ENCODE measurements at places on chromosomes 1 and 21. TPM values are rescaled to one million over a fixed set of nuclear protein-coding genes. Genes with fewer than 3 reads are reported as not detected.

Gene HUNK
- 2.1 TPM for polyA plus RNA-seq

Gene SFN
- polyA plus RNA-seq: 0.41 TPM

DNA sequence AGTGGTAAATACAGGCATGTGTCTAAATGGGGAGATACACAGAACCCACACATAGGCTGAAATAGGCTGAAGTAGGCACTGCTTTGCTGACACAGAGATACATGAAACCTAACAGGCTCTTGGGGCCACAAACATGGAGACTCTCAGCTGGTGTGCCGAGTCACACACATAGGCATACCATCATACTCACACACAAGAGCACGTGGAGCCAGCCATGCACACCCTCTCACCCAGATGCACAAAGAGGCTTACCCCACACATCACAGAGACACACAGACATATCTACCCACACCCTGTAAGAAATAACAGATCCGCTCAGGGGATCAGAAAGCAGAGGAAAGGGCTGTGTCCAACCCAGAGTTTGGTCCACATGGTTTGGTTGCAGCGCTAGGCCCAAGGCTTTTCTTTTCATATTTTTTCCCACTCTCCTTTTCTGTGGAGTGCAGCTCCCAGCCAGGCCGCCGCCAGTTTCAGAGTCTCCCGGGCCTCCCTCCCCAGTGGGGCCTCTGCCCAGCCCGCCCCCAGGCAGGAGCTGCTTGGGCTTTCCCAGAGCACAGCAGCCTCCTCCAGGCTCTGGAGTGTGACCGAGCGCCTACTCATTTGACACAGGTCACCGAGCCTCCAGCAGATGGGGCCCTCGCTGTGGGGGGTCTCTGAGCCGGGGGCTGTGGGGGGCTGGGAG lies 3.9 kb upstream of the POU3F1 start:
- no peak overlapping the region for H3K27ac ChIP-seq
- H3K4me1 ChIP-seq: no peaks in the 10 kb centered on the region
- no peaks in the 10 kb centered on the region for H3K36me3 ChIP-seq
- DNase-seq: no peak
- no peak overlapping the region for H3K4me3 ChIP-seq
- H3K27me3 ChIP-seq: no peaks in the 10 kb centered on the region

- DNase-seq: peak; percentile 70
- peak overlapping the region; percentile 31 for H3K4me3 ChIP-seq
- no peaks in the 10 kb centered on the region for H3K36me3 ChIP-seq
- peaks cover 5% of the 10 kb centered on the region for H3K4me1 ChIP-seq
These were observed 520 bp downstream of the PLEKHN1 start for GRCh38 chr1:966704-967300.

All from testis (tissue), 5 donors.